ENCODE measurements at places on chromosomes 6 and 20.
A peak's percentile ranks its signal among the peaks of the same experiment; 100 is the strongest.

DNA sequence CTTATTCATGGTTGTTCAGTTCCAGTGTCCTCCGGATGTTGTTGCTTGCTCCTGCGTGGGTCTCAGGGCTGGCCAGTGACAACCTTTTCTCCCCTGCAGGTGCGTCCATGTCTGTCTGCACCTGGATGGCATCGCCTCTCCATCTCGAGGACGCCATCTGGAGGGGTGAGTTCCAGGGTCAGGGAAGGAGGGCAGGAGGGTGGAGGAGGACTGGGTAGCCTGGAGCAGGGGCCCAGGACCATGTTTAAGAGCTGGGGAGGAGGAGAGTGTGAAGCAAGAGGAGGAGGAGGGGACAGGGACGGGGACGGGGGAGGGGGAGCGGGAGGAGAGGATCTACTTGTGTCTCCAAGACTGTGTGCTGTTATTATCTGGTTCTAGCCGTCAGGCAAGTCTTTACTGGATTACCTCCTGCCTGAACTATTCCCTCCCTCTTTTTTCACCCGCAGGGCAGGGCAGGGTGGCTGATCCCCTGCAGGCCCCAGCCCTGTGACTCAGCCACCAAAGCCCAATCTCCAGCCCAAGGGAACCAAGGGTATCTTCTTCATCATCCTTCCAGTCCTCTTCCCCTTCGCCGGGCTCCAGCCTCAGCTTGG lies 32.2 kb upstream of the TULP1 start:
- DNase-seq: no peak

- DNase-seq: no peak
Measured at GRCh38 chr20:63819224-63819921, 11.7 kb downstream of the ZBTB46 start.

- no peak for DNase-seq
Measured at GRCh38 chr6:20102397-20103073, 109.7 kb downstream of the MBOAT1 start.

- DNase-seq: no peak
Measured at GRCh38 chr6:38739532-38739931, 24.4 kb downstream of the DNAH8 start.

DNA sequence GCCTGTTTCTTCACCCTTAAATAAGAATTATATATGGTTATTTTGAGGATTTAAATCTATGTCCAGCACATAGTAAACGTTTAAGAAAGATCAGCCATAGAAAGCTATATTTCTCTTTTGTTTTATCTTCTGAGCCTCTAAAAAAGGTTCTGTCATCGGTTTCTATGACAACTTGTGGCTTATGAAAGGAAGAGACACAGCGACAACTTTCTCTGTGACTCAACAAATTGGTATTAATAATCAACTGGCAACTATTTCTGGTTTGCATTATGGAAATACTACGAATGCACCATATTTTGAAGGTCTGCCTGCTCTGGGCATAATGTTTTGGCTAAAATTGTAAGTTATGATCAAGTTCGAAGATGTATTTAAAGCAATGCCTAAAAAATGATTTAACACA lies 751.0 kb downstream of the CD109 start:
- peak; percentile 16 for DNase-seq
